ENCODE measurements at places on chromosomes 4 and X. TPM values are rescaled to one million over a fixed set of nuclear protein-coding genes. Genes with fewer than 3 reads are reported as not detected.

DNA sequence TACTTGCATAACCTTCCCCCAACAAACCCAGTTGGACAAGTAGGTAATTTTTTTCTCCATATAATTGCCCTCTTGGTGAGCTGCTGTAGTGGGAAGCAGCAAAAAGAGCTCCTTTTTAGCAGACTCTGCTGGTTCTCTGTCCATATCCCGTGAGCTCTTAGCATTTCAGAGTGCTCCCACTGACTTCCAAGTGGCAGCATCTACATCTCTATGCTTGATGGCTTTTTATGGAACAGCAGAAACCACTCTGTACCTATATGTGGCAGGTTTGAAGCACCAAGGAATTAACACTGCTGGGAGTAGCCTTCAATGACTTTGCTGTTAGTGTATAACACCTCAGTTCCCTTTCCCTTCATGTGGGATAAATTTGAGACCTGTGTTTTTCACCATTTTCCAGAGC lies 168.4 kb upstream of the NHS start:
- no peak for DNase-seq

DNA sequence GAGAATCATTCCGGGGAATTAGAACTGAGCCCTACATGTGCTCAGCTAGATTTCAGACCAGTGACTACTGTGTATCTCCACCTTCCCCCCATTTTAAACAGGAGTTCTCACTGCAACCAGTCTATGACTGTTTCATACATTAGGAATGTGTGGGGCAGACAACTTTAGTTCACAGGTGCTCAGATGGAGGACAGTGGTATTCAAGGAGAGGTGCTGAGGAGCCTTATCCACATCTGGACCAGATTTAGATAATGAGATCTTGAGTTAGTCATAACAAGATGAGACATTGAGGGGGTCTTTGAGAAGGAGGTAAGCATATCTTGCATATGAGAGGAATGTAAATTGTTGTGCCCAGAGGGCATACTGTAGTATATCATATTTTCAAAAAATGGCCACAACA lies 32.8 kb upstream of the RELL1 start:
- DNase-seq, result no peak

DNA sequence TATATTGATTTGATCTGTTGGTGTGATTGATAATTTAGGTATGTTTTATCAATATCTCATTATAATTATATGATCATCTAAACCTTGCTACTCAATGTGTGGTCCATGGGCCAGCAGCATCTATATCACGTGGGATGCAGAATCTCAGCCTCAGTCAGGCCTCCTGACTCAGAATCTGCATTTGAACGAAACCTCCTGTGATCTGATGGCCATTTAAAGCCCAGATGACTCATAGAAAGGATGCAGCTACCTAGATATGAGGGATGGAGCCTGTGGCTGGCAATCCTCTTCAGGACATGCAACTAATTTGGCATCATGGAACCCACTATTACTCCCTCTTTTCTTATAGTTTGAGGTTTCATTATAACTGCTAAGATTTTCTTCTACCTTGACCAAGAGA lies 11.3 kb upstream of the CHRNA9 start:
- DNase-seq, result no peak

- no peak for DNase-seq
These were observed 1.9 kb upstream of the ZNF41 start for GRCh38 chrX:47484885-47485284.

DNA sequence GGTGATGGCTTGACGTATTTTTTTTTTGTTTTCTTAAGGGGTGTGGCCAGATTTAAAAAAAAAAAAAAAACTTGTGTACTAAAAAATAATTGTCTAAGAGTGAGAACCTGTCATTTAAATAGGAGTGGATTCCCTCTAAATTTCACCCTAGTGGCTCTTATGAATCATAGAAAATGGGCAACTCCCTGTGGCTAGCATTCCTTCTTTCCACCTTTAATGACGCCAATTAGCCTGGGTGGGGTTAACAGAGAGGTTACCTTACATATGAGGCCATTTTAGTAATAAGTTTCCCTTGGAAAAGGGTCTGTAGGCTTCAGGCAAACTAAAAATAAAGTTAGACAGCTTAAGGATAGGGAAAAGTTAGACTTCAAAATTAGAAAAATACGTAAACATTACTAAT lies 223.5 kb upstream of the FAM241A start:
- DNase-seq, result no peak

- no peak for DNase-seq
These were observed 84.7 kb downstream of the ARHGAP10 start for GRCh38 chr4:147816382-147817254.

GRCh38 chrX:72305286-72306084 lies at the start of gene CITED1:
Gene CITED1 (minus strand): TSS chrX:72305914. CDS start chrX:72302869, 3,045 bp downstream.
- no peak for DNase-seq

GRCh38 chrX:18946157-18946556 lies 37.8 kb downstream of the PHKA2 start:
- no peak for DNase-seq

DNA sequence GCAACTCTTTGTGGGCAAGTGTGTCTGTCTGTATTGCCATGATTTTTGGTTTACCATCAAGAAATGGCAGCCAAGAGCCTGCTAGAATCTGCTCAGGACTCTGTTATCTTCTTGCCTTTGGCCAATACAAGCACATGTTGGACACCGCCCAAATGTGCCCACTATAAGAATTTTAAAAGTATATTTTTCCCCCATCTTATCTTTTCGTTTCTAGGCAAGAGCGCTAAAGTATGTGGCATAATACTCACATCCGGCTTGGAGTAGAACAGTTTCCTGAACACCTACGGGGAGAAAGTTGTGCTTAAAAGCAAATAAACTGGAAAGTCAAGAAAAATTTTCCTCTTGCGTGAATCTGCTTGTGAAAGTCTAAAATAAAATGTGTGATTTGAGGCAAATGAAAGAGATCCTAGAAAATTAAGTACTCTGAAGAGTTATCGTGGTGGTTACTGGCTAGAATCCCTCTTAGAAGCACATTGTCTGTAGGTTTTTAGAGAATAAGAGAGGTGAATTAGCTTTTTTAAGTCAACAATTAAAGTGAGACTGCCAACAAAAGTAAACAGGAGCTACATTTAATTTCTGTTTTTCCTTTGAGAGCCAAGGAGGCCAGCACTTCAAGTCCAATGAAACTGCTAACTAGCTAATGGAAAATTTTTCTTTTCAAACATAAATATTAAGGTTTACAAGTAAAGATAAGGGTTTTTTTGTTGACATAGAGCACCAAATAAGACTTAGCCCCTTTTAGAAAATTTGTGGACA lies 220.2 kb downstream of the SOWAHB start:
- no peak for DNase-seq

DNA sequence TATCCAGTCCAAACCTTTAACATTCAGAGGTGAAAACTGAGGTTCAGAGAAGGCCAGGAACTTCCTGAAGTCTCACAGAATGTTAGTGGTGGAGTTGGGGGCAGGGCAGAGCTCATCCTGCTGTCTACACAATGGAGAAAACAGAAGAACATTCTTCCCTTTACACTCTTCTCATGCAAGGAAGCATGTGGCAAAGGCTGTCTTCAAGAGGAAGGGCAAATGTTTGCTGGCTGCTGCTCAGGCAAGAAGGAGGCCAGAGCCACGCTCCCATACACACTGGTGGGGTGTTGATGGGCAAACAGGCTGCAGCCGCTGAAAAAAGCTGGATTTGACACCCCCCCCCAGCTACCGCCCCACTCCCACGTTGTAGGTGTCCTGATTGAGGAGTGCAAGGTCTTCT lies 32.5 kb downstream of the HMGB3 start:
- DNase-seq, result no peak

DNA sequence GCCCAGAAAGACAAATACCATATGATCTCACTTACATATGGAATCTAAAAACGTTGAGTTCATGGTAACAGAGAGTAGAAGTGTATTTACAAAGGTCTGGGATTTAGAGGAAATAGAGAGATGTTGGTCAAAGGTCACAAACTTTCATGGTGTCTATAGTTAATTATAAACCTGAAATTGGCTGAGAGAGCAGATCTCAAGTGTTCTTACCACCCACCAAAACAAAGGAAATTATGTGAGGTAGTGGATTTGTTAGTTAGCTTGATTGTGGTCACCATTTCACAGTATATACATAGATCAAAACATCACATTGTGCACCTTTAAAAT lies 186.8 kb downstream of the NWD2 start:
- no peak for DNase-seq

GRCh38 chr4:118345813-118346212 lies 7.0 kb downstream of the PRSS12 start:
- no peak for DNase-seq

DNA sequence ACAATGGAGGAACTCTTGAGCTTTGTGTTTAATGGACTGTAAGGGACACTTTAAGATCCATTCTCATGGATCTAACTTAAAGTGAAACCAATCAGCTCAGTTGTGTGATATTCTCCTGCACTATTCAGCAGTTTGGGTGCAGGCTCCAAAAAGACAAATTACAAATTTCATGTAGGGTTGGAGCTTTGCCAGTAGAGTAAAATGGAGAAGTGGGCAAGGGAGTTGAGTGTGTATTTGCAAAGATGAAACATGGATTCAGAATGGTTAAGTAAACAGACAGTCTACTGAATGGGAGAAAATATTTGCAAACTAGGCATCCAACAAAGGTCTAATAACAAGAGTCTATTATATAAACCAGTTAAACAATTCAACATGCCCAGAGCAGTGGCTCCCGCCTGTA lies 21.2 kb upstream of the MID2 start:
- no peak for DNase-seq

DNA sequence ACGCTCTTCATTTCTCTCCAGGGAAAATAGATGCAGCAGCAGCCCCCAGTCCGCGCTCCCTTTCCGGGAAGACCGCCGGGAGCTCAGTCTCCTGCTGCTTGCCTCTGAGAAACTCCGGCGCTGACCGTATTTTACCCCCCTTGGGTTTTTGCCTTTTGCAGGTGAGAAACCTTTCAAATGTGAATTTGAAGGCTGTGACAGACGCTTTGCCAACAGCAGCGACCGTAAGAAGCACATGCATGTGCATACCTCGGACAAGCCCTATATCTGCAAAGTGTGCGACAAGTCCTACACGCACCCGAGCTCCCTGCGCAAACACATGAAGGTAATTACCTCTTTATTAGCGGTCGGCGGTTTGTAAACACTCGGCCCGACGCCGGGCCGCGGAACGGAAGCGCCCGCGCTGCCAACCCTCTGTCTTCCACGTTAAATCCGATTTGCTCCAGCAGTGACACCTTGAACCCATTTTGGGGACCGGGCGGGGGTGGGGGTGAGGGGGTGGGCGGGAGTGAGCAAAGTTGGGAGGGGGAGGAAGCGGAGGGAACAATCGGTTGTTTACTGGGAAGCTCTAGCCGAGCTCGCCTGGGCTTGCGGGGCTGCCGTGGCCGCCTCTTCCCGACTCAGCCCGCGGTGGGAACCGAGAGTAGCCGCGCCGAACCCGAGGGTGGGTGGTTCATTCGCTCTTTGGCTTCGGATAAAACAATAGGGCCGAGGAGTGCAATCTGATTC lies 3.0 kb downstream of the ZIC3 start:
- no peak for DNase-seq

GRCh38 chr4:8038719-8039251 lies 99.1 kb upstream of the AFAP1 start:
- no peak for DNase-seq

- no peak for DNase-seq
These were observed 54.2 kb upstream of the GRID2 start for GRCh38 chr4:92249541-92249940.

DNA sequence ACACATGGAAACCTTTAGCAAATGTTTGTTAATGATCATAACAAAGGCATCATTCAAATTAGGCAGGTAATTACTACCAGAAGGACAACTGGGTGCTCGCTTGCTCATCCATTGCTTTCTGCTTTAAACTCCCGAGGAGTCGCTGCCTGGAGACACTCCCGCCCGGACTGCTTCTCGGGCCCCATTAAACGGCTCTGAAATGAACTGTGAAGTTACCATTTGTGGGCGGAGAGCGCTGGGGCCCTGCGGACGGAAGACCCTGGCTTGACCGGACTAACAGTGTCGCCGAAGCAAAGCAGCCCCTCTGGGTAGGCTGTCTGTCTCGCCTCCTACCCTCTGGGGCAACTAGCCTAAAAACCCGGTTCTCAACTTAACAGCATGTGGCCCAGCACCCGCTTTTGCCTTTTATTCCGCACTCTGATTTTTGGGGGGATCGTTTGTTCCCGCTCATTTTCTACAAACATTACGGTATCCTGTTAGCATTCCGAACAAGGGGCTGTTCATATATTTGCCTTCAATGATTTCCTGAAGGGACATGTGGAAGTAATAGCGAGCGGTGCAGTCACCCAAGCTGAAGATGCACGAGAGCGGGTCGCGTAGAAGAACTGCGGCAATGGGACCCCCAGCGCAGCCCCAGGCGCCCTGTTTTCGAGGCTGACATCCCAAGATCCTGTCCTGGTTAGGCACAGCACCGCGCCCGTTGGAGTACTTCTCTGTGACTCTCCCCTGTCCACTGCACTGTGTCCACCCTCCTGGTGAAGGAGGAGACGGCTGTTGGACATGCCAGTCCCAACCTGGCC lies 1.6 kb upstream of the PDGFRA start:
- no peak for DNase-seq

The SUV39H1 gene
- polyA plus RNA-seq, result 3.1 TPM

The GAGE1 gene
- not detected for polyA plus RNA-seq

The GPC3 gene
- not detected for polyA plus RNA-seq

The GPR34 gene
- polyA plus RNA-seq, result not detected

The SLC49A3 gene
- 0.11 TPM for polyA plus RNA-seq

The MAGEE2 gene
- not detected for polyA plus RNA-seq

Data from AG04450 (cell line).